Skin of body (tissue), 3 donors: ENCODE measurements at places on chromosomes 5 and 9. TPM values are rescaled to one million over a fixed set of nuclear protein-coding genes. Genes with fewer than 3 reads are reported as not detected.

GRCh38 chr5:64646169-64646568 lies 44.1 kb upstream of the SHISAL2B start:
- no peak for DNase-seq

- no peak for DNase-seq
These were observed 21.0 kb downstream of the RALGPS1 start for GRCh38 chr9:126935630-126936029.

DNA sequence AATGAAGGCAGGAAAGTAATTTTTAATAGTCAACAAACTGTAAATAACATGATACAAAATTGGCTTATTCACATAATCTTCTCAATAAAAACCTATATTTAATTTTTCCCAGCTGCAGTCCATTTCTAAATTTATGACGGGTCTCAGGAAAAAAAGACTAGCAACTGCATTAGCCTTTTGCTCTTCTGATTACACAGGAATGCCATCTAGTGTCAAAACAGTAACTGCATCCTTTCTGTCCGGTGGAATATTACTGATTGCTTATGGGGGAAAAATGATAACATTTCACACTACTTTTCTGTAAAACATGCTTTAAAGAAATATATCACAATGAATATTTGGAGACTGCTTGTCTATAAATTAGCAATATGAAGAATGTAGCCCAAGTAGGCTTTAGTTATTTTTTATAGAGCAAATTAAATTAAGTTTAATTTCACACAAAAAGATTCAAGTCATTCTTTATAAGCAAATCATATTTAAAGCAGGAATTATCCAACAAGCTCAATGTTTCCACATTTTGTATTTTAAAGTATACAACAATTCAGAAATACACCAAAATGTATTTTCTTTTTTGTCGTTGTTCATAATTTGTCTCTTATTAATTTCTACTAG lies 534.7 kb downstream of the CDH10 start:
- DNase-seq, result peak; percentile 4

Gene ARL14EPL
- not detected for total RNA-seq

Gene GPR150
- total RNA-seq, result not detected
